ENCODE measurements at places on chromosomes 6 and 20.

GRCh38 chr6:32941214-32941768 lies 463 bp upstream of the HLA-DMB start:
- no peak for DNase-seq

DNA sequence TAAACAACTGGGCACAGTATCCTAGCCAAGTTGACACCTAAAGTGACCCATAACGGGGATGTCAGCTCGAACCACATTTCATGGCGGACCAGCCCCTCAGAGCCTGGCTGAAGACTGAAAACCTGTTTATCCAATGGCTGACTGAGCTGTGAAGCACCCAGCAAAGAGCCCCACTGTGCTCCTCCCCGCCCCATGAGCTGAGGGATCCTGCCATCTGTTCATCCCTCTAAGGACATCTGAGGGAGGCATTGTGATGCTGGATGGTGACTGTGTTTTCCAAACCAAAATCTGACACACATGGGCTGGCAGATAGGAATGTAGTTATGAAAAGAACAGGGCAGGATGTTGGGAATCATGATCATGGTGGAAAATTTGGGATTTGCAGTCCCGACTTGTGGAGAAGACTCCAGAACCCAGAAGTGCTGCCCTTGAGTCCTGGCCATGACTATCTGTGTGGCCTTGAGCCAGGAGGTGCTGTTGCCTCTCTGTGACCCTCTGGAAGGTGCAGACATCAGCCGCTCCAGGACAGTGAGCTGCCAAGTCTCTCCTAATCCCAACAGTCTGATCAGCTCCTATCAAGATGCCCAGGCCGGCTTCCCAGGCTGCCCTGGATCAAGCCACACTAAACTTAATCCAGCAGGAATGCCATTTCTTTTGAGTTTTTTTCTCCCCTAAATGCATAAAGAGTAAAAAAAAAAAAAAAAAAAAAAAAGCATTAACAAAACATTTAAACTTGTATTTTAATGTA lies 5.7 kb downstream of the EDN3 start:
- DNase-seq: peak; percentile 50

DNA sequence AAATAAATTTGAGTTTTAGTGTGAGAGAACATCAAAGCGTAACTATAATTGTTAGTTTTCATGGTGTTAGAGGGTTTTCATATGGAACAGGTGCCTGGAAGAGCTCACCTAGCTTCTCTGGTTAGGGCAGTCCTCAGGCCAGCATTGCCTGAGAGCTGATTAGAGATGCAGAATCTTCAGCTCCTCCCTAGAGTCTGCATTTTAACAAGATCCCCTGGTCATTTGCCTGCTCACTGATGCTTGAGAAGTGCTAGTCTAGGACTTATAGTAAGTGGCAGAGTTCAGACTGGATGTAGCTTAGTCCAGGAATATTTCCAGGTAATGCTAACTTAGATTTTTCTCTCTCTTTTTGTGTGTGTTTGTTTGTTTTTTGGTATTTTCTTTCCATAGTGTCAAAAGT lies 21.7 kb upstream of the SMIM26 start:
- no peak for DNase-seq

GRCh38 chr6:163200289-163200688 lies 214.2 kb upstream of the QKI start:
- no peak for DNase-seq

DNA sequence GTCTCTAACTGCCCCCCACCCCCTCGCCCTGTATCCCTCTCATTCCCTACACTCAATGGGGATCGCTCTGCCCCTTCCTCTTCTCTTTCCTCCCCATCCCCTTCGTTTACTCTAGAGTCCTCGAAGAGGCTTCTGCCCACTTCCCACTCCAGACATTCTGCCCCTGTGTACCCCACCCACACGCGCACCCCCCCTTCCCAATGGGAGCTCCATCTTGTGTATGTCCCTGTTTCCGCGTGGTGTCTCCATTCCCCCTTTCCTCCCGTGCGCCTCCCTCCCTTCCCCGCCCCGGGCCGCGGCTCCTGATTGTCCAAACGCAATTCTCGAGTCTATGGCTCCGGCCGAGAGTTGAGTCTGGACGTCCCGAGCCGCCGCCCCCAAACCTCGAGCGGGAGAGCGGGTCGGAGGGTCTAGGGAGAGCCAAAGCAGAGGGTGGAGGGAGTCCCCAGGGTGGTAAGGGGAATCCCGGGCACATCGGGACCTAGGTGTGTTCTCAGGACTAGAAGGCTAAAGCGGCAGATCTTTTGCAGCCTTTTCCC lies 679 bp upstream of the RING1 start:
- DNase-seq: peak; percentile 70

GRCh38 chr6:41700463-41701347 lies 34.7 kb downstream of the TFEB start:
- no peak for DNase-seq

DNA sequence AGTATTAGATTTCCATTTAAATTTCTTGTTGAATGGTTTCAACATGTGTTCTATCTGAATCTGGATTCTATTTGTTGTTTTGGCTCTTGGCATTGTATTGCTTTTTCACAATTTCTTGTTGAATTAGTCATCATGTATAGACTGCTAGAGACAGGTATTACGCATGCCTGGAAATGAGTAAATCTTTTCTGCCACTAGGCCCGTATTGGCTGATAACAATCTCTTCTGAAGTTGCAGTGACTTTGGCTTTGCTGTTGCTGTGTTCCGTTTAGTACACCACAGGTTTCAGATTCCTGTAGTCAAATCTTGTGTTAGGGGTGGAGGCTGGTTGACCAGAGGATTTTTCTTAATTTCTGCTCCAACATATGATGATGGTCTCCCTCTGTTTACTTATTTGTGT lies 1339.4 kb downstream of the GRIK2 start:
- DNase-seq: no peak

GRCh38 chr20:50654904-50655303 lies 36.4 kb downstream of the RIPOR3 start:
- no peak for DNase-seq

- no peak for DNase-seq
Measured at GRCh38 chr6:11069760-11070159, 23.9 kb upstream of the SMIM13 start.

- DNase-seq: no peak
Measured at GRCh38 chr6:89116702-89117101, 1.2 kb downstream of the SRSF12 start.

GRCh38 chr6:71476371-71476770 lies 187.8 kb downstream of the OGFRL1 start:
- DNase-seq: no peak

DNA sequence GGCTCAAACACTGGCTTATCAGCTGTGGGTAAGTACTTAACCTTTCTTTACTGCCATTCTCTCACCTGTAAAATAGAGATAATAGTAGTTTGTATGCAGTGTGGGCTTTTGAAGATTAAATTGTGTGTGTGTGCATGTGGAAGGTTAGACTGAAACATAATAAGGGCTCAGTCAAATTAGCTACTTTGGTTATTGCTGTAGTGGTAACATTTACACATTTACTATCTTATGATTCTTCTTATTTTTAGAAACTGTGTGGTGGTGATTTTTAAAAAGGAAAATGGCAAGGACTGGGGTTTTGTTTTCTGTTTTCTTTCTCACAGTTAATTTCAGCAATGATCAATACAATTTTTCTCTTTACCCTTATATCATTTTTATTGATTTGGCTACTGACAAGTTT lies 206.9 kb downstream of the NKAIN2 start:
- DNase-seq: no peak

- no peak for DNase-seq
Measured at GRCh38 chr6:123896869-123897268, 93.2 kb downstream of the NKAIN2 start.

DNA sequence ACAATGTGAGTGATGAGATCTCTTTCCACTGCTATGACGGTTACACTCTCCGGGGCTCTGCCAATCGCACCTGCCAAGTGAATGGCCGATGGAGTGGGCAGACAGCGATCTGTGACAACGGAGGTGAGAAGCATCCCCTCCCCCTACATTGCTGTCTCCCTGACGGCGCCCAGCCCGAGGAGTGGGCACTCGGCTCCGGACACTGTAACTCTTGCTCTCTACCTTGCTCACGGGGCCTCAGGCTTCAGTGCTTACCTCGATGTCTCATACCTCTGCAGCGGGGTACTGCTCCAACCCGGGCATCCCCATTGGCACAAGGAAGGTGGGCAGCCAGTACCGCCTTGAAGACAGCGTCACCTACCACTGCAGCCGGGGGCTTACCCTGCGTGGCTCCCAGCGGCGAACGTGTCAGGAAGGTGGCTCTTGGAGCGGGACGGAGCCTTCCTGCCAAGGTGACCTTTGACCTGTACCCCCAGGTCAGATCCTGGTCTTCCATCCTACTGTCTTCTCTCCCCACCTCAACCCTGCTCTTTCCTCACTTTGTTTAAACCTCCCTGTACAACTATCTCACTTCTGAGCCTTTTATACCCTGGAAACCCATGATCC lies 1.3 kb downstream of the CFB start:
- no peak for DNase-seq

GRCh38 chr6:142112451-142113061 lies 20.2 kb upstream of the GJE1 start:
- DNase-seq: peak; percentile 69

DNA sequence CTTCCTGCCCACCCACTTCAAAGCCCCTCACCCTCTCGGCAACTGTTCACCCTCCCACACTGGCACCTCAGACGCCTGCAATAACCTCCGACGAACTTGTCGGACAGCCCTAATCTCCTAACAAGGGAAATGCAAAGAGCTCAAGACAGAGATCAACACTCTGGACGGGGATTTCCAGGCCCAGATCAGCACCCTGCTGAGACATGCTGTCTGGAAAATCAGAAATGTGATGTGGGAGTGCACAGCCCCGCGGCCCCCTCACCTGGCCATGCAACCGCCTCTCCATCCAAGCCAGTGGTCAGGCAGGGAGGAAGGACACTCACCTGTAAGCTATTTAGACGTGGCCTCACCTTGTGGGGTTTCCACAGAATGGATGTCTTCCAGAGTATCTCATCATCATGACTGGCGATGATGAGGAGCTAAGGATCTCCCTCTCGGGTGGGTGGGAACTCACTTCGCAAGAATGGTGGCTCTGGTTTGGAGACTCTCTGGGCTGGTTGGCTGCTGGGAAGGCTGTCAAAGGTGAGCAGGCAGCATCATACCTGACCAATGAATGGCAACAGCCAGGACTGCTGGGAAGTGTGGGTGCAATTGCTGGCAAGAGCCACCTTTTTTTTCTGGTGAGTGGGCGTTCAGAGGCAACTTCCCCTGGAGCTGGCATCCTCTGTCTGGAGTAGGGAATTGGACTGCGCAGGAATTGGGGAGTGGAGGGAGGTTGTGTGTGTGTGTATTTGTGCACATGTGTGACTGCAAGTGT lies 28.1 kb upstream of the ADTRP start:
- no peak for DNase-seq

- no peak for DNase-seq
Measured at GRCh38 chr6:18058429-18058828, 64.0 kb downstream of the NHLRC1 start.

- no peak for DNase-seq
Measured at GRCh38 chr6:130964808-130965604, 98.0 kb downstream of the EPB41L2 start.

DNA sequence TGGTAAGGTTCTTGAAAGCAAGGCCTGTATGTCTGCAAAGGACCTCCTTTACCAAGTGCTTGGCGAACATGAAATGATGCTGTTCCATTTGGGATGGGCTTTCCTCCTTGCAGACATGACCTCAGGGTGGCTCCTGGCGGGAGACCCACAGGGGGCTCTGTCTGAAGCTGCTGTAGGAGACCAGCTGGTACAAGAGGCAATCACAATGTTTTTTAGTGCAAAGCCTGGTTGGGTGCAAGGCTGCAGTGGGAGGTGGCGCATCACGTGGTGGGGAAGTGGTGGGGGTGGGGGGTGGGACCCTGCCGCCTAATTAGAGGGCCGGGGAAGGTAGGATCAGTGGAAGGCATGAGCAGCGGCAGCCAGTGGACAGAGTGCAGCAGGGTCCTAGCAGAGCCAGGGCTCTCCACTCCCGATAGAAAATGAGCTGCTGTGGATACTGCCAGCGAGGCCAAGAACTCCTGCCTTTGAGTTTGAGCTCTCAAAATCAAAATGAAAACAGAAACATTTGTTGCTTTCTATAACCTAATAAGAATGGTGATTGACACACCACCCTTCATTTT lies 9.1 kb upstream of the ARMC2 start:
- DNase-seq: no peak

DNA sequence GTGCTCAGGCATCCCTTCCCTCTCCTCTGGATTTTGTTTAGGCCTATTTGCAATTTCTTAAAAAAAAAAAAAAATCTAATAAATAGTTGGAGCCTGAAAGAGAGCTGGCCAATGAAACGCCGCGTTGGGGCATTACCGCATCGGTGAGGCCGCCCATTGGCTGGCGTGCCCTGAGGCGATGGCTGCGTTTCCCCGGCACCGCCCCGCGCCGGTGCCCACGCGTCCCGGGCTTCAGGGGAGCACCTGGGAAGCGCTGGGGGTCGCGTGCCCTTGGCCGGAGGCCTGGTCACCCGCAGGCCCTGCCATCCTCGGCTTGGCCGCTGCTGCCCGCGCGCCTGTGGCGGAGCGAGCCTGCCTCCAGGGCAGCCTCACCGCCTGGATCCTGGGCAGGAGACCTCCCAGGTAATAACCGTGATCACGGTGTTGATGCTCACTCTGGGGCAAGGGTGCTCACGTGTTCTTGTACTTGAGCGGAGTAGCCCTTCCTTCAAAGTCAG lies 155.4 kb downstream of the NRN1 start:
- DNase-seq: peak; percentile 43

DNA sequence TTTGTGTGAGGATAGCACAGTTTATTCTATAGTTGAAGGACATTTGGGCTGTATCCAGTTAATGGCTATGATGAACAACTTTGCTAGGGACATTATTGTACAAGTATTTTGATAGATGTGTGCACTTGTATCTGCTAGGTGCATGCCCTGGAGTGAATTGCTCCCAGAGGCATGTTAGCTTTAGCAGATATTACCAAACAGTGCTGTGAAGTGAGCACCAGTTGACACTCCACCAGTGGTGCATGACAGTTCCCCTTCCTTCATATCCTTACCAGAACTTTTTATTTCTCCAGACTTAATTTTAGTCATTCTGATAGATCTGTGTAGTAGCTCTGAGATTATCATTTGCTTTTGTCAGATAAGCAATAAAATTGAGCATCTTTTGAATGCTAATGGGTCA lies 48.9 kb upstream of the ENPP5 start:
- no peak for DNase-seq

DNA sequence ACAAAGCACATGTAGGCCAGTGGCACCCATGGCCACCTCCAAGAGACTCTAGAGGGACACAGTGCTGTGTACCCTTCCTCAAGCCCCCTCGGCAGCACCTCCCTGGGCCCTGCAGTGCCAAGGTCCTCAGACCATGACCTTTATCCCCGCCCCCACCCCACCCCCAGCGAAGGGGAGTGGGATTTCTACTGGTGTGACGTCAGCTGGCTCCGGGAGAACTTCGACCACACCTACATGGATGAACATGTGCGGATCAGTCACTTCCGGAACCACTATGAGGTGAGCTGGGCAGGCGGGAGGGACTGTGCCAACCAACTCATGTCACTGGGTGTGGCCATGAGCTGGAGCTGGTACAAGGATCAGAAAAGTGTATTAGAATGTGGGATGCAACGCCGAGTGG lies 38.0 kb downstream of the TTLL9 start:
- no peak for DNase-seq

DNA sequence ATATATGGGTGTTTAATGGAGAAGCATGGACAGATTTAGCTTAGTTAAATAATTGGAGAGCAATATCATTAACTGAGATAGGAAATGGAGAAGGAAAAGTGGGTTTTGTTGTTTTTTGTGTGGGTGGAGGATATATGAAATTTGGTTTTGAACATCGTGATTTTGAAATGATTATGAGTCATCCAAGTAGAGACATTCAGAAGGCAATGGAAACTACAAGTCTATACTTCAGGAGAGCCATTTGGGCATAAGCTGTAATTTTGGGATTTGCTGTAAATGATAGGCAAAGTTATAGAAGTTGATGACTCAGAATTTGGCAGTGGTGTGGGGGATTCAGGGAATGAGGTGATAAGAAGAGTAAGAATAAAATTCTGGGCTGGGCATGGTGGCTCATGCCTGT lies 27.4 kb upstream of the FAM135A start:
- DNase-seq: no peak
